Osteoblast (primary cell): ENCODE measurements at places on chromosomes 3 and 15. TPM values are rescaled to one million over a fixed set of nuclear protein-coding genes. Genes with fewer than 3 reads are reported as not detected.

The DAZL gene
- total RNA-seq, result not detected in 2 replicates

The ZNF717 gene
- total RNA-seq, result 17.7 and 18.5 TPM in 2 replicates

The GPR62 gene
- total RNA-seq, result under 0.01 TPM in 1 of 2 replicates, not detected in the other

DNA sequence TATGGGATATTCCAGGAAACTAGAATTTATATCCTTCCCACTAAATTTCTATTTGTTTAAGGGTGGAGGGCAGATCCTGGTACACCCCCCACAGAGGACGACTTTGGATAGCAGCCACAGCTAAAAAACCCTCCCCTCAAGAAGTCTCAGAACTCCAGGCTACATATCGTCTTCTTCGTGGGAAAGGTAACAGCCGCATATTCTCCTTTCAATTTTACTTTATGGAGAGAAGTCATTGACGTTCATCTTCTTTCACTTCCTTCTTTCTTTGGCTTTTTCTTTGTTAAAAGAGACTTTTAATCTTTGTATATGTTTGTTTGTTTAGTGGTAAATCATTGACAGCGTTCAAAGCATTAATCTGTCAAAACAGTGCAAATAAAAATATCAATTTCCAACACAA is 36.3 kb downstream of the TRIP4 start:
- DNase-seq, result peak; percentile 8

DNA sequence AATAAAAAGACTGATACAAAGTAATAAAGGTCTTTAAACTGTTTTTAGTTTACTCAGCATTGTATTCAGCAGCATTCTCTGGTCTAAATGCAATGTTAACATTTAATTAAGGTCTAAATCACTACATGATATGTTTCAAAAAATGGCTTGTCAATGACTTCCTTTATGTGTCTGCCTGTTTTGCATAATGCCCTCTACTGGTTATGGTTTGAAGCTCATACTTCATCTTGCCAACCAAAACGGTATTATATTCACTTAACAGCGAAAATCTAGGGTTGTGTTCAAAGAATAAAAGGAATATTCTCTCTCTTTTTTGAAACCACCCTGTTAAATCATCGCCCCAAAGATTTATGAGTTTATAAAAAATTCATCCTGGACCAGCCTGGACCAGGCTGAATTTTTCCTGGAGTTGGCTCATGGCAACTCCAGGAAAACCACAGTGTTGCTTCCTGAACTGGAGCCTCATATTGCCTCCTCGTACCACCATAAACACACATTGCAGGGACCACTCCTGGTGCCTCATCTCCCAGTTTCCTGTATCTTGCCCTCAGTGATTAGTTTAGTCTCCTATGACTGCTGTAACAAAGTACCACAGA is 6.7 kb upstream of the NCEH1 start:
- no peak for DNase-seq

- DNase-seq, result no peak
Measured at GRCh38 chr3:12914088-12914487, 72.7 kb upstream of the RPL32 start.

DNA sequence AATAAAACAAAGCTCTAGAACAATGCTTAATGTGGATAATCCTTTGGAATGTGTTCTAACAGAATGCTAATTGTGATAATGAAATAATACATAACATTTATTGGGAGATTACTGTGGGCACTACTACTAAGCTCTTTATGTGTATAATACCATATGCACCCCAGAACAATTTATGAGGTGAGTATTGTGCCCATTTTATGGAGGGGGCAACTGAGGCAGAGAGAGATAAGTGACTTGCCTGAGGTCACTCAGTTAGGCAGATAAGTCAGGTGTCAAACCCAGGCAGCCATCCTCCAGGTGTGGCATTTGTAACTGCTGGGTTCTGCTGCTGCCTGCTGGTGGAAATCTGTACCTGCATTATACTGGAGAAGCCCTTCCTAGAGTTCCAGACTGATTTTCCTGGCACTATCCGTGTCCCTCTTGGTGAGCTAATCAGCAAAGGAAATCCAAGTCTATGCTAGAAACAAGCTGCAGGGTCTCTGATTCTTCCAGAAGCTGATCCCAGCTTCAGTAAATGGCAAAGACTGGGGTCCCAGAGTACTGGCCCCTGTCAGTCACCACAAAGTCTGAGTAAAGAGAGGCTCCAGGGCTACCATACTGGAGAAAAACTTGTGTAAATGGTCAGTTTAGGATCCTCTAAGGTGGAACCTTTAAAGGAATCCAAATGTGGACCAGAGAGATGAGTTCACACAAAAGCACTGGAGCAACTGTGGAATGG is 22.6 kb upstream of the RBP1 start:
- DNase-seq, result no peak

- DNase-seq, result no peak
Measured at GRCh38 chr3:131403216-131403895, 21.8 kb downstream of the NUDT16 start.

GRCh38 chr15:100597862-100598261 is 4.1 kb downstream of the LINS1 start:
- no peak for DNase-seq

- DNase-seq, result no peak
Measured at GRCh38 chr3:69426967-69427304, 41.0 kb upstream of the FRMD4B start.

DNA sequence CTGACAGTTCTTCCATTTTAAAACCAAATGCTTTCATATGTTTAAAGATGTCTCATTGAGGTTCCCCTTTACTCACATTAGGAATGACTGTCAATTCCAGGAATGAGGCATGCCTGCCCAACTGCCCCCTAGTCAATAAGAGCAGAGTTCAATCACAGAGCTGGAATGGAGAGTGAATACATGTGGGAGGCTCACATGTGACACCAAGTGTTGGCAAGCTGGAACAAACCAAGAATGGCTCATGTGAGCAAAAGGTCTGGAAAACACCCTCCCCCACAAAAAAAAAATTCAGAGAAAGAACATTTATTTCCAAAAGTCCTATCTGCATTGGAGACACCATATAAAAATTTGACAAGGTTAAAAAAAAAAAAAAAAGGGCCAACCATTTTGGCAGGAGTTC is 3.7 kb downstream of the PBRM1 start:
- peak; percentile 96 for DNase-seq

- DNase-seq, result no peak
Measured at GRCh38 chr3:152097120-152097519, 171.6 kb upstream of the MBNL1 start.

DNA sequence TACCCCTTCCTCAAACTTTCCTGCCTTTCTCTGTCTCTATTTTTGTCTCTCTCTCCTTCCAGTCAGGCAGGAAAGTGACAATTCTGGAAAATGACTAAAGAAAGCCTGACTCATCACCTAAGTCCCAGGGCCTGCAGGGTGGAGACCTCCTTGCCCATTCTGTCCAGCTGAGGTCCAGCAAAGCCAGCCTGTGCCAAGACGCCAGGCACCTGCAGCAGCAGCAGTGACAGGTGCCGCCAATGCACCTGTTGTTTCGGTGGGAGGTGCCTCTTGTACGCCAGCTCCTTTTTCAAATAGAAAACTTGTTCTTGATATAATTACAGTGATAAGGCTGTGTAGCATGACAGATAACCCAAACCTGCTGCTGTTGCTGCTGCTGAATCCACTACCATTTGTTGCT is 501.3 kb downstream of the NTRK3 start:
- DNase-seq, result no peak

DNA sequence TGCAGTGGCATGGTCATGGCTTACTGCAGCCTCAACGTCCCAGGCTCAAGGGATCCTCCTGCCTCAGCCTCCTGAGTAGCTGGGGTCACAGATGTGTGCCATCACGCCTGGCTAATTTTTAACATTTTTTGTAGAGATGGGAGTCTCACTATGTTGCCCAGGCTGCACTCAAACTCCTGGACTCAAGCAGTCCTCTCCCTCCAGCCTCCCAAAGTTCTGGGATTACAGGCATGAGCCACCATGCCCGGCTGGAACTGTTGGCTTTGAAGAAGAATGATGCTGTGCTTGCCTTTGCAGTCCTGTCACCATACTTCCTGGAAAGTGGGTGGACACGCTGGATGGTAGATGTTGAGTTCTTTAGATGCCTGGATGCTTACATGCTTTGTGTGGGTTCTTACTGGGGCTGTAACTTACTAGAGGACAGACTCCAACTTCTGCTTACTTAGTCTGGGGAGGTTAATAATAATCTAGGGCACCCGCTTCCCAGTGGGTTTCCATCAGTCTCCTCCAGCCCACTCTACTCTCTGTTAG is 36.7 kb downstream of the IGF1R start:
- DNase-seq, result no peak
